ENCODE measurements at places on chromosomes 11 and 22.

- DNase-seq, result no peak
Observed at GRCh38 chr11:32032478-32032877, 58.4 kb upstream of the RCN1 start.

GRCh38 chr11:112248201-112248600 is 12.5 kb downstream of the PLET1 start:
- no peak for DNase-seq

GRCh38 chr11:69492201-69492991 is 10.9 kb downstream of the LINC01488 start:
- DNase-seq, result no peak

- no peak for DNase-seq
Observed at GRCh38 chr11:93524858-93525257, 18.3 kb downstream of the SMCO4 start.

GRCh38 chr11:65121447-65121864 is 478 bp downstream of the FAU start:
- no peak for DNase-seq

GRCh38 chr11:2134022-2135010 is 4.9 kb downstream of the IGF2 start:
- no peak for DNase-seq

DNA sequence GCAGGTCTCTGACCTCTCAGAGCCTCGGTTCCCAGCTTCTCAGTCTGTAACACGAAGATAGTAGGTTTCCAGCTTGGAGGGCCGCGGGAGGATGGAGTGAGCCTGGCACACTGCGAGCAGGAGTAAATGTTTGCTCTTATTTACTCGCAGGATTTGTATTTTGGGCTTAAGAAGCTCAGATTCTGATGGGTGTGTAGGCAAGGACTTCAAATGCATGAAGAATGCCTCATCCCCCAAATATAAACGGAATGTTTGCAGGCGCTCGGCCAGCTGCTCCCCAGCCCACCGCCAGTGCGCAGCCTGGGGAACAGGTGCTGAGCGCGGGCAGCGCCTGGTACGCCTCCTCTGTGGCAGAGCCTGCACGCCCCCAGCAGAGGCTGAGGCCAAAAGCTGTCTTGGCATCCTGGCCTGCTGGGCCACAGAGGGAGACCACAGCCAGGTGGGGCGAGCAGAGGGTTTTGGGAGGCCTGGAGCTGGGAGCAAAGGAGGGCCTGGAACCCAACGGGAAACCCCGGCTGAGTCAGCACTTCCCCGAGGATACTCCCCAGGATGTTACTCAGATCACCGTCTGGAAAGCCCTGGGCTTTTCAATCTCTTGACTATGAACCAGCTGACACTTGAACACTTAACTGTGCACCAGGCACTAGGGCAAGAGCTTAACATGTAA is 9.4 kb downstream of the EHD1 start:
- no peak for DNase-seq

DNA sequence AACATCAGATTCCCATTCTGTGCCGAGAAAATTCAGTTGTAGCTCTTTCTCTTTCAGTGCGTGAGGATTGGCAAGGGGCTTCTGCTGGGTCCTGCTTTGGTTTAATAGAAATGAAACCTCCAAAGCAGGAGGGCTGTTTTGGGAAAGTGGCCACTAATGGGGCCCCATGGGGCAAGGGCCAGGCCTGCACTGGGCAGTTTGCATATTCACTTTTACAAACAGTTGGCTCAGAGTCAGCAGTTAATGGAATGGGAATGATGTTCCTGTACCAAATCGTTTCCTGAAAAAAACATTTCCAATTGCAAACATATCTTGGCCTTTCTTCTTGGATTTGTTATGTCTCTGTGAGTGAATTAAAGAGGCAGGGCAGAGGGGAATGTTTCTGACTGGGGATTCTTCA is 92.1 kb downstream of the PARVA start:
- no peak for DNase-seq

DNA sequence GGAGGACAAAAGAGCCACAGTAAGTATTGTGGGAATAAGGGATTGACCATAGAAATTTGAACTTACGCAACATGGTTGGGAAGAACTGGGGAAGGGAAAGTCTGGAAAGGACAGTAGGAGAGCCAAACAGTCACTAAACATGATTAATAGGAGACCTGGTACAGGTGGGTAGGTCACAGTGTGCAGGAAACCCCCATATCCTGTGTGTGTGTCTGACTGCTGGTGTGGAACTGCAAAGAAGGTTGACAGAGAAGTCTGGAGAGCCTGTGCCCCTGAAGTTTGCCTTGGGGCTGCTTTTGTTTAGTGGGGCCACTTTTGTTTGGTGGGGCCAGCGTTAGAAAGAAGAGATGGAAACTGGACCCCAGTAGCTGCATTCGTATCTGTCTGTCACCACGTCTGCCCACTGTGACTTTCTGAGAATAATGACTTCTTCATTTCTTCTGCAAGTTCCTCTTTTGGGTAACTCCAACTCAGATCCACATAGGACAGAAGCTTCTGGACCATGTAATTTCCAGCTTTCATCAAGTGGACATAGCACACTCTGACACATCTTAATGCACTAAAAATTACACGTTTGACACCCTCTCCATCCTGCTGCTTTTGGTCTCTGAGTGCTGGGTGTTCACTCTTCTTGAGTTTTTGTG is 126.8 kb upstream of the RAG2 start:
- no peak for DNase-seq
